ENCODE measurements at places on chromosomes 7 and 10.

GRCh38 chr7:2666155-2666554 is 21.8 kb upstream of the AMZ1 start:
- DNase-seq, result no peak

- DNase-seq, result no peak
Observed at GRCh38 chr7:128017460-128017859, 13.8 kb downstream of the LRRC4 start.

DNA sequence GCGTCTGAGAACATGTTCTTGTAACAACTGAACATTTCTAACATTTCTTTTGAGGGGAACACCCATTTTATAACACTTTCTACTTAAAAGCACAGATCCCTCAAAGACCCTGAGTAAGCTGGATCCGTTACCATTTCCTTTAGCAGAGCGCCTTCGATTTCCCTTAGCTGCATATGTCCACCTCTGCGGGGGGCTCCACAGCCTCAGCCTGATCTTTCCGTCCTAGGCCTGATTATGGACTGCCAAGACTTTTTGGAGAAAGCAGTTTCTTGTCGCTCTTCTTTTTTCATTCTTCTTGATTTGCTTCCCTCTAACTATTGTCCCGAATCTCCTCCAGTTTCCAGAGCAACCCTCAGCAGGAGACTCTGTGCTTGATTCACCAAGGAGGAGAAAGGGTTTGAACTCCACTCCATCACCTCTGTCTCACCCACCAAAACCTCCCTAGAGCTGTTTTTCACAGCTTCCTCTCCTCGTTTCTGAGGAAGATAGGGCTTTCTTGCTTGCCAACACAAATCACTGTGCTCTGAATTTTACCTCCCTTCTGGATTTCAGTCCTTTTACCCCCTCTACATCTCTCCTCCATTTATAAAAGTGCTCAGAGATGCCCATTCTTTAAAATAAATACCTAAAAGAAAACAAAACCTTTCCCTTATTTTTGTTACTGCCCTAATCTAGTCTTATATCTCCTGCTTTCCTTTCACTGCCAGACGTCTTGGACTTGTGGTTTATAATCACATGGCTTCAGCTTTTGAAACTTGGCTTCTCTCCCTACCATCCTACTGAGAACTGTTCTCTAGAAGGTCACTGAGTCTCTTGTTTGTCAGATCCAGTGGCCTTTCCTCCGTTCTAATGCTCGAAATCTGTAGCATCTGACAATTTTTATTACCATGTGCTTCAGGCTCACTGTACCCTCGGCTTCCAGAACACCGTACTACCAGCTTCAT is 30.5 kb upstream of the ZRANB1 start:
- DNase-seq, result no peak

DNA sequence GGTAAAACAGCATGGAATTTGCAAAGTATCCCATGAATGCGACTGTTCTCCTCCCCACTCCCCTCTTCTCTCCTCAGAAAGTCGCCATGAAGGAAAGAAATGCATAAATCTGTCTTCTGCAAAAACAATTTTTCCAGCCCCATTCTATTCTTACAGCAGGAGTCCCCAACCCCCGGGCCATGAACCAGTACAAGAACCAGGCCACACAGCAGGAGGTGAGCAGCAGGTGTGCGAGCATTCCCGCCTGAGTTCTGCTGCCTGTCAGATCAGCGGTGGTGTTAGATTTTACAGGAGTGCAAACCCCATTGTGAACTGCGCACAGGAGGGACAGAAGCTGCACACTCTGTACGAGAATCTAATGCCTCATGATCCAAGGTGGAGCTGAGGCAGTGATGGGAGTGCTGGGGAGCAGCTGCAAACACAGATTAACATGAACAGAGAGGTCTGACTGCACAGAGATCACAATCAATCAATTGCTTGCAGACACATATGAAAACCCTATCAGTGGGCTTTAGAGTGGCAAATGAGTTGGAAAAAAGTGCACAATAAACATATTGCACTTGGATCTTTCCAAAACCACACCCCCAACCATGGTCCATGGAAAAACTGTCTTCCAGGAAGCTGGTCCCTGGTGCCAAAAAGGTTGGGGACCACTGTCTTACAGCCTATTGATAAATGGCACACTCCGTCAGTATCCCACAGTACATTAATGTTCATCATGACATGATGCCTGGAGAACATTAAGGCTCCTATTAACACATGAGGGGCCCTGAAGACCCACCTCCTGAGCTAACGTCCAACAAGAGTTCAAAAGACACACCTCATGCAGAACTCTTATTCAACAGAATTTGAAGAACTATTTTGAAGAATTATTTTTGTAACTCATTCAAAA is 205.0 kb downstream of the PTPRN2 start:
- no peak for DNase-seq

DNA sequence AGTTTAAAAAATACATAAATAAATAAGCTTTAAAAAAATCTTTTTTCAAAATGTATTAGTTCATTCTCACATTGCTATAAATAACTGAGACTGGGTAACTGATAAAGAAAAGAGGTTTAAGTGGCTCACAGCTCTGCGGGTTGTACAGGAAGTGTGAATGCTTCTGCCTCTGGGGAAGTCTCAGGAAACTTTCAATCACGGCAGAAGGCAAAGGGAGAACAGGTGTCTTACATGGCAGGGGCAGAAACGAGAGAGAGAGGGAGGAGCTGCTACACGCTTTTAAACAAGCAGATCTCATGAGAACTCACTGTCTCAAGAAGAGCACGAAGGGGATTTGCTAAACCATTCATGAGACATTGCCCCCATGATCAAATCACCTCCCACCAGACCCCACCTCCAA is 114.6 kb downstream of the DNAJC1 start:
- DNase-seq, result no peak

GRCh38 chr7:112390167-112390566 is 60.1 kb upstream of the IFRD1 start:
- no peak for DNase-seq

DNA sequence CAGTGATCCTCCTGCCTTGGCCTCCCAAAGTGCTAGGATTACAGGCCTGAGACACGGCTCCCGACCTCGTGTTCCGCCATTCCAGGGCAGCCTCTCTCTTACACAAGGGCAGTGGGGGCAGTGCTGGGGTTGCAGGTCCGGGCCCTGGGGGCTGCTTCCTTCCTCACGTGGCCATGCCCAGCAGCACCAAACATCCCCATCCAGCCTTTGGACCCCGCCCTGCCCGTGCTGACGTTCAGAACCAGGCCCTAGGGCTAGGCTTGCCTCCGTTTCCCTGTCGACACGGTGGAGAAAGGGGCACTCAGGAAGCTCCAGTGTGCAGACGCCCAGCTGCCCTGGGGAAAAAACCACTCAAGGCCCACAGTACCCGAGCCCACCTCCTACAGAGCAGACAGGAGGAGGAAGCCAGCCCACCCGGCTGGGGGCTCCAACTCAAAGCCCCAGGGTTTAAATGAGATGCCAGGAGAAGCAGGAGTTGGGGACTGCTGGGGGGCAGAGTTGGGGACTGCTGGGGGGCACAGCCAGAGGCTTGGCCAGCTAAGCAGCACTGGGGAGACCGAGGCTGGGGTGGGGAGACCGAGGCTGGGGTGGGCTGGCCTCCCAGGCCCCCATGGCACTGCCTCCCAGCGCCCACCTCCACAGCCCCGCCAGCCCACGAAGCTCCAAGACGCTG is 35.9 kb downstream of the ADAP1 start:
- no peak for DNase-seq

- DNase-seq, result no peak
Observed at GRCh38 chr7:87517136-87517815, 41.8 kb upstream of the ABCB4 start.

DNA sequence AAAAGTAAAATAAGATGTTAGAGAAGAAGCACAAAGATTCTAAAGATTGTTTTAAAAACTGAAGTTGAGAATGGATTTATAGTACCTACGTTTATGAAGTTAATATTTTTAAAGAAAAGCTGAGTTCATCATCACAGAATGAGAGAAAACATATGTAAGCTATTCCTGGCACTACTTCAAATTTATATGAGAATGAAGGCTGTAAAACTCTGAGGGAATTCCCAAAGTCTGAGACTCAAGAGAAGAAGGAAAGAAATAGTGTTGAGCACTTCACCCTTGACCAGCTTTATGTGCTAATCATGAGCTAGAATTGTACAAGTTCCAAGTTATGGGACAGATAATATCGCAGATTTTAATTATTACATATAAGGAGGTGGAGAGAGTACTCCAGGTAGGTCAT is 323.7 kb upstream of the GNAI1 start:
- no peak for DNase-seq

GRCh38 chr7:99624484-99624883 is 7.7 kb downstream of the ZSCAN25 start:
- DNase-seq, result no peak

GRCh38 chr10:115250784-115251183 is 157.6 kb downstream of the ATRNL1 start:
- DNase-seq, result no peak

DNA sequence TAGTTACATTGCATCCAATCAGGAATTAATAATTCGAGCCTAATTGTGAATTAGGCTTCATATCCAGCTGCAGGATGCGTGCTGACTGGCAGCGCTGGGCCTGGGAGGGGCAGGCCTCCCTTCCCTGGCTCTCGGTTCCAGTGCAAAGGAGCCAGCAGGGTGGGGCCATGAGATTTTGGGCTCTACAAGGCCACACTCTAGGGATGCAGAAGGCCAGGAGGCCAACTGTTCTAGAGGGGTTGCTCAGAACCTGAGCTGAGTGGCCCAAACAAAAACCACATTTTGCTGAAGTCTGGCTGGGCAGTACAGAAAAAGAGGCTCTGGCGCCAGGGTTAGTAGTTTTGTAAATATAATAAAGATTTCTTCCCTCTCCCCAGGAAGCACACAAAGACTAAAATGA is 72.3 kb downstream of the CLEC2L start:
- DNase-seq, result no peak

DNA sequence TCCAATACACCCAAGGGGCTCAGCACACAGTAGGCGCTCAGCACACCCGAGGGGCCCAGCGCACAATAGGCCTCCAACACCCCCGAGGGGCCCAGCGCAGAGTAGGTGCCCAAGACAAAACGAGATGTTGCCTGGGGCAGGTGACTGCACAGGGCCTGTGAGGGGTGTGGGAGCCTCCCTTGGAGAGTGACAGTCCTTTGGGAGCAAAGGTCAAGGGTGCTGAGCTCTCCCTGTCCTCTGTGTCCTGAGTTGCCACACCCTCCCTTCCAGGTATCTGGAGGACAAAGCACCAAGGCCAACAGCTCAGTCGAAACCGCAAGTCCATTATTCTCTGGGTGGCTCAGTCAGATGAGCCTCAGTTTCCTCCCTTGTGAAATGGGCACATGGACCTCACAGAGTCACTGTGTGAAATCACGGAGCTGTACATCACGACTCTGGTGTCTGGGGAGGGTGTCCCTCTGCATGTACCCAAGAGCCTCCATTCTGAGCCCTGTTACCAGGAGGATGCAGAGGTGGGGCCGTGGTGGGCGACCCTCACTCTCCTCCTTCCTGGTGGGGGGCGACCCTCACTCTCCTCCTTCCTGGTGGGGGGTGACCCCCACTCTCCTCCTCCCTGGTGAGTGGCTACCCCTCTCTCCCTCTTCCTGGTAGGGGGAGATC is 81.3 kb downstream of the FOXL3 start:
- DNase-seq, result peak; percentile 58

- no peak for DNase-seq
Observed at GRCh38 chr7:158651968-158652565, 52.5 kb downstream of the NCAPG2 start.

Measured in LoVo (cell line).